ENCODE measurements at places on chromosomes 16 and 17.

- no peak for DNase-seq
Observed at GRCh38 chr17:1112875-1113274, 66.9 kb downstream of the ABR start.

DNA sequence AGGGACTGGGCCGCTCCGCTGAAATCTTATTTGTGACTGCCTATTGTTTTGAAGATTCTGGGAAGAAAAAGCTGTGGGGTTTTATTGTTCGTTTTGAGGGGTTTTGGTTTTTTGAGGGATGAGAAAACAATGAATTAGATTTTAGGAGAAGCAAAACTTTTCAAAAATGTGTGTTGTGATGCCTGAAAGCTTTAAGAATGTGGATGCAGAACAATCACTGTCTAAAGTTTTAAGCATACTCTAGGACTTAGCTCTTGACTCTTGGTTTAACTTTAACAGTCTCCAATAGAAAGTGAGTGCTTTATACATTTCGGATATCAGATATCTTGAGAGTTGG is 899 bp downstream of the CFAP52 start:
- DNase-seq, result no peak

DNA sequence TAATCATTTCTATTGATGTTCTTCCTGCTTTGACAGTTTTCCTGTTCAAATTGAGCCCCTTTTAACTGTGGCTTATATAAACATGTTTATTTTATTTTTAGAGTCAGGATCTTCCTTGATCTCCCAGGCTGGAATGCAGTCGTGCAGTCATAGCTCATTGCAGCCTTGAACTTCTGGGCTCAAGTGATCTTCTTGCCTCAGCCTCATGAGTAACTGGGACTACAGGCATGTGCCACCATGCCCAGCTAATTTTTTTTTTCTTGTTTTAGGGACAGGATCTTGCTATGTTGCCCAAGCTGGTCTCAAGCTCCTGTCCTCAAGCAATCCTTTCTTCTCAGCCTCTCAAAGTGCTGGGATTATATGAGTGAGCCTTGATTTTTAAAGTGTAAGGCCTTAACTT is 14.7 kb downstream of the PHKB start:
- DNase-seq, result no peak

- no peak for DNase-seq
Observed at GRCh38 chr17:40338941-40339649, 25.4 kb downstream of the GJD3 start.

- no peak for DNase-seq
Observed at GRCh38 chr16:76797457-76797856, 393.5 kb upstream of the MON1B start.

GRCh38 chr16:6031567-6031966 is 934.0 kb upstream of the EEF2KMT start:
- no peak for DNase-seq

GRCh38 chr16:24070851-24071250 is 185.3 kb upstream of the CACNG3 start:
- DNase-seq, result peak; percentile 50

DNA sequence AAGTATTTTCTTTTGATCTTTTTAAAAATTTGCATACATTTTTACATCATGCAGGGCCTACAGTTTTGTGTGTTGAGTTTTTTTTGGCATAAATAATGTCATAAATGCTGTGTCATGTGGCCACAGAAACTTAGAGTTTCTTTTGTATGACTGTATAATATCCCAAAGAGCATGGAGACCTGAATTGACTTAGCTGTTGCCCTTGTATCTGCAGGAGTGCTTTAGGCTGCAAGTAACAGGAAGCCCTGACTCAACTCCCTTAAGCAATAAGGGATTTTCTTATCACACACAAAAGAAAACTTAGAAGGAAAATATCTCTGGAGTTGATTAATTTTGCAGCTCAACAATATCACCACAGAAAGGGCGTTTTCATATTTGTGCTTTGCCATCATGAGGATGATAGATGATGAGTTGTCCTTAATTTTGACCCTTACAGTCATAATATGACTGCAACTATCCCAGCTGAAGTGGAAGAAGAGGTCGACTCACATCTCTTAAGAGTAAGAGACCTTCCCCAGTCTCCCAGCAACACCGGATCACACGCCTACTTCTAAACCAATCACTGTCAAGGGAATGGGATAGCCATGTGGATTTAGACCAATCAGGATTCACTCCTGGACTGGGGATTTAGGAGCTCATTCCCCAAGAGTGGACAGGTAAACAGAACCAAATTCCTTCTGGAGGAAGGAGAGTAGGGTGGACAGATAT is 138.9 kb downstream of the GSG1L start:
- no peak for DNase-seq

DNA sequence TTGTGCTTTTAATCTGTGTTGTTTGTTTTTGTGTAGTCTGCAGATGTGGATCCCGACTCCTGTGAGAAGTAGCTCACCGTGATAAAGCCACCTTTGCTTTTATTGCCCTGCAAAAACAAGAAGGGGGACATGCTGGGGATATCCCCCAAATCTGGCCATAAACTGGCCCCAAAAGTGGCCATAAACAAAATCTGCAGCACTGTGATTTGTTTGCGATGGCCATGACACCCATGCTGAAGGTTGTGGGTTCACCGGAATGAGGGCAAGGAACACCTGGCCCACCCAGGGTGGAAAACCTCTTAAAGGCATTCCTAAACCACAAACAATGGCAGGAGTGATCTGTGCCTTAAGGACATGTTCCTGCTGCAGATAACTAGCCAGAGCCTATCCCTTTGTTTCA is 15.1 kb downstream of the AHSP start:
- no peak for DNase-seq

DNA sequence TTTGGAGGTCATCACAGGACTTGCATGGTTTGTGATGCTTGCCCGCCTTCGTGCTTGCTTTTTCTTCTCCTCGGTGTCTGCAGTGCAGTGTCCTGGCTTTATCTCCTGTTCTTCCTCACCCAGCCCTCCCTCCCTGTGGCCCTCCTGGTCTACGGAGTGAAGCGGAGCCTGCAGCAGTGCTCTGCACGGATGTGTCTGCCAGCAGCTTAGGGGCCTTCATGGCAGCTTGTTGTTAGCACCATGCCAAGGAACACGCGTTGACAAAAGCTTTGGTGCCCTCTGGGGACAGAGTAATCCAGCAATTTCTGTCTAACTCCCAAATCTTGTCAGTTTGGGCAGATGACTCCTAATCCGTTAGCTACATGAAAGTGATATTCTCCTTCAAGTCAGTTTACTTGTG is 9.9 kb downstream of the DHODH start:
- no peak for DNase-seq

GRCh38 chr16:24253192-24253591 is 2.9 kb upstream of the CACNG3 start:
- peak; percentile 39 for DNase-seq

DNA sequence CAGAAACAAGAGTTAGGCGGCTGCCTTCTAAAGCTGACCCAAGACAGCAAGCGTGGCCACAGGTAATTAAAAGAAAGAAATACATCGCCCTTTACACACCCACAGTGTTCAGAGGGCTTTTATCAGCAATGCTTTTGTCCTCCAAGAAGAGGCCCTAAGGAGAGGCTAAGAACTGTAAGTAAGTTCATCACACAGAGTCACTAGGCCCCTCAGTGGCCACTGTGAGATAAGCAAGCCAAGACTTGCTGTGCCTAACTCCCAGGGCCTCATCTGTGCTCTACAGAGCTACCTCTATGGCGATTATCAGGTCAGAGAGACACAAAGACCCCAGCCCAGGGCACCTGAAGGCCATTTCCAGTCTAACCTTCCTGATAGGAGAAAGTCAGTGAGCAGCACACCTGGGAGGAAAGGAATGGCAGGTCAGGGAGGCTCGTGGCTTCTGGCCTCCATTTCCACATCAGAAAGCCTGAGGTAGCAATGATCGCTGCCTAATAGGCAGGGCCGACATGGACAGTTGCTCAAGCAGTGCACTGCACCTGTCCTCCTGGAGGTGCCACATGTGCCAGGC is 545.2 kb upstream of the CDH11 start:
- no peak for DNase-seq

DNA sequence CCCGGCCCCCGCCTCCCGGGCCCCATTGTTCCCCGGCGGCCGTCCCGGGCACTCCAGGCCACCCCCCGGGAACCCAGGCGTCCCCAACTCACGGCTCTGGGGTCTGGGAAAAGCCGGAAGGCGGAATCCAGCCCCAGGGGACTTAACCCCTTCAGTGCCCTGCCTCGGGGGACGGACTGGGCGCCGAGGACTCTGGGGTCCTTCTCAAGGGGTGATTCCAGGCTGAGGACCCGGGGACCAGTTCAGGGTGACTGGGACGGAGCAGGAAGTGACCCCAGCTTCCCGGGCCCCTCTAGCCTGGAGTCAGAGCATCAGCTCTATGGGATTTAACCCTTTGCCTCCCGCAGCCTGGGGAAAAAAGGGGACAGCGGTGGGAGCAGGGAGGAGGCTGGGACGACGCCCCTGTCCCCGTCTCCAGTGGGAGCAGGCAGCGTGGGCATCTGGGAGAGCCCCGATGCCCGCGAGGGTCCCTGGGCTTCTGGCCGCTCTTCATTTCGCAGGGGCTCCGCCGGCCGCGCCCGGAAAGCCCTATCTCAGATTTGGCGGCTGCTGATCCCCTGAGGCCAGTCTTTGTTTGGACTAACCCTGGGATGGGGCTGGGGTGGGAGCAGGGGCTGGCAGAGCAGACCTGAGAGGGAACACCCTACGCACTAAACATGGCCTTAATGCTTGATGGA is at the start of gene ZNF629:
TSS of gene ZNF629 (minus strand) at position 270 of the 677 bp plus-strand sequence. CDS start 2,723 bp downstream, outside the sequence.
- DNase-seq, result no peak

- DNase-seq, result no peak
Observed at GRCh38 chr16:89246903-89247733, 29.6 kb downstream of the ZNF778 start.

DNA sequence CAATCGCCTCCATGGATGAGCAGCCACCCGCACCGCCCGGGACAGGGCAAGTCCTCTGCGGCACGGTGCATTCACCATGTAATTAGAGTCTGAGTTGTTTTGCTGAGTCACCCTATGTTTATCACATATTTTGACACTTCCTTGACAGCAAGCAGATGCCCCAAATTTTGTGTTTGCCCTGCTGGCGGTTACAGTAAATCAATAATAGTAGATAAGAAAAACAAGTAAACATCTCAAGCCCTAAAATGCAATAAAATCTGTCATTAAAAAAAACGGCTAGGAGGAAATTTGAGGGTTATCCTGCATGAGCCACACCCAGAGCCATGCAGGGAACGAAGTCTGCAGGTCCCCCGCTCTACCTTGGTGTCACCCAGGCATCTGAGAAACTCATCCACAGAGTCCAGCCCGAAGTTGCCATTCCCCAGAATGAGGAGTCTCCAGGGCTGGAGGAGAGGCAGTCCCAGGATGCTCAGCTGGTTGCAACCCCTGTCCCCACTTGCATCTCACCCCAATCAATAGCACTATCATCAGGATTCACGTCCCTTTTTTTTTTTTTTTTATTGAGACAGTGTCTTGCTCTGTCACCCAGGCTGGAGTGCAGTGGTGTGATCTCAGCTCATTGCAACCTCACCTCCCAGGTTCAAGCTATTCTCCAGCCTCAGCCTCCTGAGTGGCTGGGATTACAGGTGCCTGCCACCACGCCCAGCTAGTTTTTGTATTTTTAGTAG is 16.5 kb upstream of the ST6GALNAC1 start:
- DNase-seq, result no peak

- DNase-seq, result no peak
Observed at GRCh38 chr16:28181515-28181914, 30.2 kb downstream of the XPO6 start.

GRCh38 chr17:17349724-17350106 is 46.5 kb downstream of the NT5M start:
- DNase-seq, result no peak

GRCh38 chr17:2037155-2037554 is 4.7 kb upstream of the OVCA2 start:
- no peak for DNase-seq

GRCh38 chr17:30505868-30506417 is 28.7 kb downstream of the GOSR1 start:
- no peak for DNase-seq

Measured in MM.1S (cell line).